ENCODE measurements at places on chromosomes 12 and 14. TPM values are rescaled to one million over a fixed set of nuclear protein-coding genes. Genes with fewer than 3 reads are reported as not detected.
A peak's percentile ranks its signal among the peaks of the same experiment; 100 is the strongest.

Gene CRIP2
- polyA plus RNA-seq, result 95.1 TPM

GRCh38 chr14:85873006-85873405 lies 343.1 kb downstream of the FLRT2 start:
- no peak for DNase-seq

Gene POTEG
- polyA plus RNA-seq, result not detected

Gene STXBP6
- 2.2 TPM for polyA plus RNA-seq

GRCh38 chr12:65955452-65955851 lies 131.2 kb downstream of the HMGA2 start:
- DNase-seq, result no peak

DNA sequence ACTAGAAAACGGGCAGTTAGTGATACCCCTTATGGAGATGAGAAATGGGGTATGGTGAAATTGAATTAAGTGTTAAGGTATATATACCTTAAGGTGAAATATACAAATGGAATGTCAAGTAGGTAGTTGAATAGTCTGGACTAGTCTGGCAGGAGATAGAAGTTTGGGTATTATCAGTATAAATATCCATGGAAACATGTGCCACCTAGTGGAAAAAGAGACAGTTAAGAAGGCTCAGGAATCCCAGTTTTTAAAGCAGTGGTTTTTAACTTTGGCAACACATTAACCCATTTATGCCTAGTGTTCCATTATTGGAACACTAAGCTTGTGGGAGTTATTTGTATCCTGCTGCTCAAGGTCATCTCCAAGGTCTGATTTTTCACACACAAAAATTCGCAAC lies 38.6 kb upstream of the TPH2 start:
- no peak for DNase-seq

GRCh38 chr14:103684871-103685270 lies 30.4 kb downstream of the XRCC3 start:
- no peak for DNase-seq

DNA sequence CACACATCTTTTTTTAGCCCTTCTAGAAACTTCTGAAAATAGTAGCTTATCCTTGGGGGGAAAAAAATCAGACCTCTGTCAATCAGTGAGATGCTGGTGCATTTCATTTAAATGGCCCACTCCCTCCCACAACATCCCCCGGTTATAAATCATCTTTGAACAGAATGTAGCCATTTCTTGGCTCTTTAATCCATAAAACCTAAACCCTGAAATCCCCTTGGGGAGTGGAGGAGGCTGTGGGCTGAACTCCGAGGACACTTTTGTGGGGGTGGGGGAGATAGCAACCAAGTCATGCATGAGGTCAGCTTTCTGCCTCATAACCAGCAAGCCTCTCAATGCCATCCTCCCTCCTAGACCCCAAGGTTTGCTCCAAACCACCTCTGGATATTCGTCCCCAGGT lies 21.0 kb downstream of the HRK start:
- no peak for DNase-seq

Gene TIMM9
- polyA plus RNA-seq, result 92.6 TPM

DNA sequence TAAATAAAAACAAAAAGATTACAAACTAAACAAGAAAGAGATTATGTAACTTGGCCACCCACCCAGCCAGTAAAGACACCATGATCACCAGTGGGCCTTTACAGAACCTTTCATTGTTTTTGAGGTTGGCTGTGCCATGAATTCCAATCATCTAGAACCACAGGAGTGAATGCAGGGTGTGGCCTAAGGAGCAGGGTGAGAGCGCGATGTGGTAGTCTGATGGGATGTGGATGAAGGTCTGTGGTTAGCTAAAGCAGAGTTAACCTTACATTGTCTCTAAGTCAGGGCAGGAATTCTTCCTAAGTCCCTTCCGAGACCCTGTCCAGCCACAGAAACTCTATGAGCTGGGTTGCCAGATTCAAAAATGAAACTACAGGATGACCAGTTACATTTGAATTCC lies 54.0 kb upstream of the CDKN3 start:
- no peak for DNase-seq

Gene PTPN6
- polyA plus RNA-seq, result 25.3 TPM

GRCh38 chr14:37403626-37404025 lies 191.4 kb downstream of the FOXA1 start:
- no peak for DNase-seq

DNA sequence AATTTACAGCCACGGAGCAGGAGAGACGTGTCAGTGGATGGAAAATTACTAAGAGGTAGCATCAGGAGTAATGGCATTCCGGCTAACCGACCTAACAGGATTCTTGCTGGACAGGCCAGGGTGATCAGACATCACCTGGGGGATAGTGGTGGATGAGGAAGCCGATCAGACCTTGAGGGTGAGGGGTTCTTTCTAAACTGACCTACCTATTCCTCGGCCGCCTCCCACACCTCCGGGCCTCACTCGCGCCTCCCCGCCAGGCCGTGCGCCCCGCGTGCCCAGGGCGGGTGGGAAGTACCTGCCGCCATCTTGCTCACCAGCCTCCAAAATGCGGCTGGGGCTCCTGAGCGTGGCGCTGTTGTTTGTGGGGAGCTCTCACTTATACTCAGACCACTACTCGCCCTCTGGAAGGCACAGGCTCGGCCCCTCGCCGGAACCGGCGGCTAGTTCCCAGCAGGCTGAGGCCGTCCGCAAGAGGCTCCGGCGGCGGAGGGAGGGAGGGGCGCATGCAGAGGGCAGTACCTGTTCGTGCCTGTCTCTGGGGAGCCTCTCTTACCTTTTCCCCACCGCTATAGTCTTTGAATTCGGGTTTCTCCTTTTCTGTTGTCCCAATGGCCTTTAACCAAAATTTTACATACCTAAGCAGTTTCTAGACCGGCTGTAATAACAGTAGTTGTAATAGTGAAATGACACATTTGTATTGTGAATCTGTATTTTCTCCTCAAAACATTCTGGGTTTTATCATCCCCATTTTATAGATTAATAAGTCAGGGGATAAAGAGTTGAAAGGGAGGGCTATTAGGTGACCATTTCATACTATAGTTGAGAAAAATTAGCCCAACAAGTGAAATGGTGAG lies at the start of gene TMPRSS12:
Gene TMPRSS12, plus strand, starts transcription at position 290 of the 857 bp plus-strand sequence. Its CDS starts 39 bp downstream, at position 329.
- peak; percentile 53 for DNase-seq

GRCh38 chr12:16606201-16606849 lies 363 bp upstream of the LMO3 start:
- peak; percentile 25 for DNase-seq

Gene SIRT4
- polyA plus RNA-seq, result 2.0 TPM

DNA sequence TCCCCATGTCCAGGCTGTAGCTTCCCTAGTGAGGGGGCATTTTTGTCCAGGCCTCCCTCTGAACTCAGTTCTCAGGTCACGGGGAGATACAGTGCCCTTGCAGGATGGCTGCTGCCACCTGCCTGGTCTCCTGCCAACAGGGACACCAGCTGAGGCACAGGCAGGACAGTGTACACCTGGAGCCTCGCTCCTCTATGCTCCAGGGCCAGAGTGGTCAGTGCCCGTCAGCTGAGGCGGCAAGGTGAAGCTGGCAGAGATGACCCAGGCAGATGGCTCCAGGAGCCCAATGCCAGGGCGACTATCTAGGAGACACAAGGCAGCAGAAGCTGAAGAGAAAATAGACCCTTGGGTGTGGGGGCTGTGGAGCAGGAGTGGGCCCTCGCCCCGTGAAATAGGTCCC lies 12.6 kb downstream of the TUBA1C start:
- DNase-seq, result no peak

GRCh38 chr12:117587631-117588287 lies 226.3 kb upstream of the NOS1 start:
- DNase-seq, result peak; percentile 12

Gene PYGL
- 19.6 TPM for polyA plus RNA-seq

DNA sequence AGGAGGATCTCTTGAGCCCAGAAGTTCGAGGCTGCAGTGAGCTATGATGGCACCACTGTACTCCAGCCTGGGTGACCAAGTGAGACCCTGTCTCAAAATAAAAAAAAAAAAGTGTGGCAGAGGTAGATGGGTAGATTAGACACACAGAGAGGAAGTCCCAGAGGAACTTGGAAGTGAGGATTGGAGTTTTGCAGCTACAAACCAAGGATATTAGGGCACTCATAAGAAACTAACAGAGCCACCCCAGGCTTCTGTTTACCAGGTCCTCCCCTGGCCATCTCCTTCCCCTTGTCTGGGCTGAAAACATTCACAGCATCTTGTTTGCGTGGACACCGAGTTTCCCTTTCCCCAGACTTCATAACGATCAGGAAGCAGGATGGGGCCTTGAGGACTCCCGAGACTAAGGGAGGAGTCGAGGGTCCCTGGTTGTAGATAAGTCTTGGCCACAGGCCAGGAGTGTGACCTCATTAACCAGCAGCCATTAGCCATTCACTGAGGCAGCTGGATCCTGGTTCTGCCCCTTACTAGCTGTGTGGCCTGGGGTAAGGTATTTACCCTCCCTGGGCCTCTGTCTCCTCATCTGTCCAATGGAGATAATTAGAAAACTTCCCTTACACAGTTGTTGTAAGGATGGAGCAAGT lies 2.1 kb downstream of the MAP1LC3B2 start:
- no peak for DNase-seq

Gene FAM90A1
- polyA plus RNA-seq, result 0.20 TPM

Data from ovary (tissue), 10 donors.